Forelimb muscle (tissue), 1 donor: ENCODE measurements at places on chromosomes 4 and X. TPM values are rescaled to one million over a fixed set of nuclear protein-coding genes. Genes with fewer than 3 reads are reported as not detected.

DNA sequence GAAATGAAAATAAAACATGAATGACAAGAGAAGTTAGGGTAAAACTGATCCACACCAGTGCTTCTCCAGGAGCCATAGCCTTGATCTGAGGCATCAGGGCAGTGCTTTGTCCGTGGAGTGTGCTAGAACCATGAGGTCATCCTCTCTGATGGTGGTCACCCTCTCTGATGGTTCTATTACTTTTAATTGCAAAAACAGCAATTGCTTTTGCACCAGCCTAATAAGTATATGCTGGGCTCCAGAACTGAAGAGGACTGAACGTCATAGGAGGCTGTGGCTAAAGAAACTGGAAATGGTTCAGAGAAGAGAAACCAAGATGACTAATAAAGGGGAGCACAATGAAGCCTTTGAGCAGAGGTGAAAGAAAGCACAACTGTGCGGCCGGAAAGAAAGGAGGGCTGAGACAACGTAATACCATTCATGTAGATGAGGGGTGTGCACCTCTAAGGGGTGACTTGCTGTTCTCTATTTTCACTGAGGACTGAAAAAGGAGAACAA, 17.0 kb upstream of the TMEM154 start:
- DNase-seq, result no peak

- no peak for DNase-seq
These were observed 37.9 kb upstream of the SORBS2 start for GRCh38 chr4:185849664-185850550.

- no peak for DNase-seq
These were observed 29.1 kb downstream of the NELFA start for GRCh38 chr4:1979477-1980196.

DNA sequence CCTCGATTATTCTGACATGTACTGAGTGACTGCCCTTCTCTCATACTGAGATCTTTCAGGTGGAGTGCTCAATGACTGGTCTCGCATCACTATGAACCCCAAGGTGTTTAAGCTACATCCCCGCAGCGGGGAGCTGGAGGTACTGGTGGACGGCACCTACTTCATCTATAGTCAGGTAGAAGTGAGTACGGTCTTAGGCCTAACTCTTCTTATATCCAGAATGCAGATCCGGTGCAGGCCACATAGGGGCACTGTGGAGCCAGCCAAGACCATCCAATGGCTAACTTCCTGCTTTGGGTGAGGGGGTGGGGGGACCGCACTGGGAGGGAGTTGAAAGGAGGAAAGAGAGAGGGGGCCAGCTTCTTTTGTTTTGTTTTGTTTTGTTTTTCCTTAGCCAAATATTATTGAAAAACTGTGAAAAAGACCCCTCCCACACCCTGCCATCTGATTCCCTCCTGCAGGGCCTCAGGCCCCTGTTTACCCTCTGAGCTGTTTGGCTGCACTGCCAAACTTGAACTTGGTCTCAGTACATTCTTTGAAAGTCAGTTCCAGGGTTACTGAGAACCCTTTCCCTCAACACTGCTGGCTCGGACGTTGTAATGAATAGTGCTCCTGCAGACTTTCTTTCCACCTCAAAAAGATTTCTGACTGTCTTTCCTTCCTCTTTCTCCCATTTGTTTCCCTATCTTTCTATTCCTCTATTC, 16.2 kb downstream of the AWAT2 start:
- DNase-seq, result no peak

Gene PAGE2
- polyA plus RNA-seq, result not detected

Gene TLR7
- 0.67 TPM for polyA plus RNA-seq

DNA sequence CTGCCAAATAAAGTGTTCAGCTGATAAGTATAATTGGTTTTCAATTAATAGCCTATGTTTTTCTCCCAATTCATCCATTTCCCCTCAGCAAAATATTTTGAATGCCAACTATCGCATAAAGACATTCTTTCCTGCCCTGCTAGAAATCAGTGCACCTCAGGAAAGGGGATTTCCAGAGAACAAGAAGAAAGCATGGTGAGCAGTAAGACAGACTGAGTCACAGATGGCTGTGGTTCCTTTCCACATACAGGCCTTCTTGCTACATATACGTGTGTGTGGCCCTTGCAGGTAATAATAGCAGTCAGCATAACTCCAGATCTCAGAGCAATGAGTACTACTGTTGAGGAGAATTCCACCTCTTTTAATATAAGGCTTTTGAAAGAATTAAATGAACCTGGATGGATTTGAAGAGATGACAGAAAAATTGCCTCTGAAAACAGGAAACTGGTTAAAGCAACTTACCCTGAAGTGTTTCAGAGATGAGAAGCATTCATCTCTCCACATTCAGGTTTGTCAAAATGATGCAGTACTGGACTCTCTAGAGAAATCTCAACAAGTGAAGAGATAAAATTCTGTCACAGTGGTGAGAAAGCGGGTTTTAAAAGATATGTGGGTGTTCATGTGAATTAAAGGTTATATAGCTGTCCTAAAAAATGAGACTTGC, 13.6 kb downstream of the GASK1B start:
- no peak for DNase-seq

- no peak for DNase-seq
These were observed 139.7 kb upstream of the MAMLD1 start for GRCh38 chrX:150223176-150224015.

Gene PASD1
- 0.08 TPM for polyA plus RNA-seq

GRCh38 chr4:521636-522330, 22.8 kb downstream of the PIGG start:
- DNase-seq, result no peak

Gene F8
- 5.1 TPM for polyA plus RNA-seq

Gene FOXR2
- polyA plus RNA-seq, result not detected

Gene DUSP21
- polyA plus RNA-seq, result not detected

- DNase-seq, result no peak
These were observed 33.0 kb upstream of the TTC29 start for GRCh38 chr4:146978641-146979040.

DNA sequence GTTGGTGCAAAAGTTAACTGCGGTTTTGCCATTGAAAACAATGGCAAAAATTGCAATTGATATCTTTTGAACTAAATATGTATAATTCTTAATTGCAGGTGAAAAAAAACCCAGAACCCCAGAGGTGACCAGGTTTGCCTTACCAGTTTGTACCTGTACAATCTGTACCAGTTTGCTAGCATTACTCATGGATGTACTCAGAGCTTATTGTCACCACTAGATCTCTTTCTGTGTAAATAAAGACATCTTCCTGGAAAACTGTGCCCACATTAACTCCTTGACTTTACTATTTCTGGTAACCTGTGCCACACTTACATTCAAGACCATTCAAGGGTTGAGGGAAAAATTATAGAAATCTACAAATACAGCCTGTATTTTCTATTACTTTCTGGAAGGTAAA, 139.7 kb downstream of the ELOVL6 start:
- no peak for DNase-seq

Gene MAGEE1
- polyA plus RNA-seq, result 2.6 TPM

Gene CXXC4
- polyA plus RNA-seq, result 1.8 TPM

- DNase-seq, result no peak
These were observed 63.2 kb downstream of the ANAPC10 start for GRCh38 chr4:145034727-145035211.

DNA sequence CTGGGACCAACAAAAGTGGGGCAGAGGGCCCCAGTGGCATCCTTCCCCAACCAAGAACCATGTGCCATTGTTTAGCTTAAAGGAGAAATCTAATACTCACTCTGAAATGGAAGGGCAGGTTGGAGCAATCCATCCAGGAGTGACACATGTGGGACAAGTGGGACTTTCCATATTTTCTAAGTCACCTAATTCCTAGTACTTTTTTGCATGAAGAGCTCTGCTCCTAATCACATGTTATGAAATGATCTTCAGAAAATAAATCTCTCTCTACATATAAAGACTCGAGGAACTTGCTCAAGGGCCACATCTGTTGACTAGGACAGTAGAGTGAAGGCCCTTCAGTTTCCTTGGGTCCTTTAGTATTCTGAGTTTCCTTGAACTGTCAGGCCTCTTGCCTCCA, 2.5 kb downstream of the CYBB start:
- no peak for DNase-seq

Gene SLITRK2
- polyA plus RNA-seq, result 0.51 TPM

DNA sequence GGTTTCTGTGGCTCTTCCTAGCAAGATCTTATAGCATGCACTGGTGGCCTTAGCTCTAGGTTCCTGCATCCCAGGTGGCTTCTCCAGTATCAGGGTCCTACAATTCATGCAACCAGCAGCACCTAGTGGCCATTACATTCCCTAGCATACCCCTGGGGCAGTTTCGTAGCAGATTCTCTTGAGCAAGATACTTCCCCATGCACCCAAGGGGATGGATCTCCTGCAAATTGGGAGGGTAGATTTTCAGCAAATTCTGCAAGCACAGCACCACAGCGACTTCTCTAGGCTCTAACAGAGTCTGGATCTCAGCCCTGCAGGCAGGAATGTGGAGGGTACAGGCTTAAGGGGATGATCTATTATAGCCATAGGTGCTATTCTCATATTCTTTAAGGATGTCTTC, 13.1 kb upstream of the SLC9B1 start:
- DNase-seq, result no peak

- DNase-seq, result no peak
These were observed 276.3 kb upstream of the GALNT7 start for GRCh38 chr4:172892300-172892699.

GRCh38 chr4:56321251-56321650, 66.0 kb downstream of the AASDH start:
- no peak for DNase-seq

Gene RTL9
- polyA plus RNA-seq, result 1.8 TPM

Gene HAUS3
- 12.3 TPM for polyA plus RNA-seq

Gene PRRG3
- polyA plus RNA-seq, result 28.6 TPM

DNA sequence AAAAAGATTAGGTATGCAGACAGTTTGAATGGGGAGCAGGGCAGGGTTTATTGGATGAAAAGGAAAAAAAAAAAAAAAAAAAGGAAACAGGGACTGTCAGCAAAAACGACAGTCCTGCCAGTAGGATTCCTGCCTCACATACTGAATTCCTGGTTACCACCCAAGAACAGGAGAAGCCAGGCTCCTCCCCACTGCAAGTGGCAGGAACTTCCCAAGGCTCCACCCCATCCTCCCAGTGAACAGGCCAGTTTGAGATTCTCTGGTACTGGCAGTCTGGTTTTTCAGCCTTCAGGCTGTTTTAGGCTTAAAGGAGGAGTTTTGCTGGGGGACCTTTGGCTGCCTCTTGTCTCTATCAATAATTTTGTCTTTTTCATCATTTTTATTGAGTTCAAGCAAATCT, 360.0 kb upstream of the CXorf51A start:
- DNase-seq, result no peak

- DNase-seq, result no peak
These were observed 1330.5 kb upstream of the PABPC4L start for GRCh38 chr4:135532132-135532531.

GRCh38 chr4:152279234-152279566, 256.7 kb downstream of the FBXW7 start:
- DNase-seq, result no peak

GRCh38 chr4:8732681-8733243, 138.9 kb downstream of the HMX1 start:
- no peak for DNase-seq

Gene RAB41
- 0.68 TPM for polyA plus RNA-seq

DNA sequence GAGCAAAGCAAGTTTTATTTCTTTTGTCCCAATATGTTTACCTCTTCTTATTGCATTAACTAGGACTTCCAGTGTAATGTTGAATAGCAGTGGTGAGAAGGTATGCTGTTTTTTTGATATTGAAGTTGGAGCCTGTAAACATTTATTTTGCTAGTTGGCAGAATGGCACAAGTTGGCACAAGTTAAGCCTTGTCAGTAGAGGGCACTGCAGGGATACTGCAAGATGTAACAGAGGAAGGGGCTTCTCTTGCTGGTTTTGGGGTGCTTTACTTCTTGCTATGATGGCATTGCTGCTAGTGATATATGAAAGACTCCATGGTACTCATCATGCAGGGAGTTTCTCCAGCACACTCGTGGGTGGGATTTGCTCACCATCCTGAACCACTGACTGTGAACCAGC, 327.3 kb upstream of the ARX start:
- no peak for DNase-seq

GRCh38 chr4:186144198-186144945, 39.9 kb downstream of the FAM149A start:
- no peak for DNase-seq

- DNase-seq, result no peak
These were observed 151.6 kb downstream of the LRBA start for GRCh38 chr4:150863456-150863855.

Gene GPRASP1
- 10.4 TPM for polyA plus RNA-seq

GRCh38 chrX:106150701-106151100, 17.4 kb upstream of the PWWP3B start:
- no peak for DNase-seq

Gene SORCS2
- 8.8 TPM for polyA plus RNA-seq

Gene HPGD
- 5.7 TPM for polyA plus RNA-seq

DNA sequence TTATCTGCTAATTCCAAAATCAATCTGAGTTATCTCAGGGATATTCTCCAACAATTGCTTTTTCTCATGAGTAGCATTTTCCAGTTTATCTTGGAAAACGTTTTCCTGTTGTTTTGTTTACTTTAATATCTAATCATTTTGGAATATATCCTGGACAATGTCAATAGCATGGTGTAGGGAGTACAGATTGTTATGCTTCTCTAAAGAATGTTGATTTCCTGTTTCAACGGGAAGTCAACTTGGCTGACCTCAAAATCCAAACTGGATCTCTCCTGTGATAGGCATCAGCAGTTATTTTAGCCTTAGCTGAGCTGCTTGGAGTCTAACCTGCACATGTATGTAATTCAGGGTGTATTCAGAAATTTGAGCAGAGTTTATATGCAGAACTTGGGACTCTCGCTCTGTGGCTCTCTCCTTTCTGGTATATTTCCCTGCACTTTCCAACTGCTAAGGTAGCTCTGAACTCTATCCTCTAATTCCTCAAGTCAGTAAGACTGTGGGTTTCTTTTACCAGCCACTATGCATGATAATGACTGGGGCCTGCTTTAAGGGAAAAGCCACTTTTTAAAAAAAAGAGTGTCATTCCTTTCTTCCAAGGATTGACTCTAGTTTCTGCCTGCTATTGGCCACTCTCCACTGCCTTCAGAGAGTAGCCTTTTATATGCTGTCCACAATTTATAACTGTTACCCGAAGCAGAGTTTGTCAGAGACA, 7.7 kb downstream of the PRSS48 start:
- DNase-seq, result no peak

Gene WDR13
- 86.3 TPM for polyA plus RNA-seq

- no peak for DNase-seq
These were observed 70.6 kb downstream of the TRAPPC11 start for GRCh38 chr4:183729430-183730328.
